CD4-positive, alpha-beta memory T cell (primary cell): ENCODE measurements at places on chromosomes 5 and 9. TPM values are rescaled to one million over a fixed set of nuclear protein-coding genes. Genes with fewer than 3 reads are reported as not detected.

Gene DNM1
- not detected for polyA plus RNA-seq

GRCh38 chr9:104986096-104986495, 58.1 kb upstream of the ABCA1 start:
- no peak for DNase-seq

Gene MSX2
- not detected for polyA plus RNA-seq

GRCh38 chr9:5971740-5972139, 43.7 kb downstream of the RANBP6 start:
- DNase-seq: no peak

Gene ZDHHC11B
- 0.75 TPM for polyA plus RNA-seq

Gene NINJ1
- polyA plus RNA-seq: 75.7 TPM

DNA sequence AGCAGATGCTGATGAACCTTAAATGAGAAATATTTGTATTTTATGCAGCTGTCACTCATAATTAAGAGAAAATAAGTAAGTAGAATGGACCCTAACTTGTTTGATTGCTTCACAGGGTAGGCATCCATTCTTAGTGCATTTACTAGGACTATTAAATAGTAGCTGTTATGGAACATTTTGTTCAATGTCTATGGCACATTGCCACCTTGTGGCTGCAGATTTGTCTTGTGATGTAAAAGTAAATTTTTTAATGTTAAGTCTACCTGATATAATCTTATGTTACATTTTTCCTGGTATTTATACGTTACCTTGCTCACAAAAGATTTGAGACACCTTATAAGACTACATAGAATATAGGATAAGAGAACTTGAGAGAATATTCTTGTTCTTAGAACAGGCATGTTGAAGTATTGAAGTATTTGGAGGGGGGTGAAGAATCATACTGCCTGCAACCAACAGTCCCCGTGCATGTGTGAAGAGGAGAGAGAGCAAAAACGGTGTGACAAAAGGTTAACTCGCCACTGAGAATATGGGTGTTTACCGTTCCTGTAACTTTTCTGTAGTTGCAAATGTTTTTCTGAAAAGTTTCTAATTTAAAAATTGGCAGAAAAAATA, 161.1 kb downstream of the MAST4 start:
- no peak for DNase-seq

DNA sequence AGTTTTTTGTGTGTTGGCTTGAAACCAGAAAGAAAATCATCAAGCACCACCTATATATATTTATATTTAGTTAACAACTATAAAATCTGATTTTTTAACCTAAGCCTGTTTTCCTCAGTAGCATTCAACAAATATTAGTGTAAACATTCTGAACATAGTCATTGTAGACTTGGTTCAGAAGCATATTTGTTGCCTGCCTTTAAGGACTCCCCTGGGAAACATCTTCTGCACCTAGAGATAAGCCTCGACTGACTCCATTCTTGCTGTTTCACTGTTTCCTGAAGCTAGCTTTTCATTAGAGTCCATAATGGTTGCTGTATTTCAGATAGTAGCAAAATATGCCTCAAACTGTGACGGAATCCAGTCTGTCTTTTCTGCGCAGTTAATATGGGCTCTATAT, 123.5 kb downstream of the TRIO start:
- DNase-seq: no peak

Gene TEX10
- 15.9 TPM for polyA plus RNA-seq

DNA sequence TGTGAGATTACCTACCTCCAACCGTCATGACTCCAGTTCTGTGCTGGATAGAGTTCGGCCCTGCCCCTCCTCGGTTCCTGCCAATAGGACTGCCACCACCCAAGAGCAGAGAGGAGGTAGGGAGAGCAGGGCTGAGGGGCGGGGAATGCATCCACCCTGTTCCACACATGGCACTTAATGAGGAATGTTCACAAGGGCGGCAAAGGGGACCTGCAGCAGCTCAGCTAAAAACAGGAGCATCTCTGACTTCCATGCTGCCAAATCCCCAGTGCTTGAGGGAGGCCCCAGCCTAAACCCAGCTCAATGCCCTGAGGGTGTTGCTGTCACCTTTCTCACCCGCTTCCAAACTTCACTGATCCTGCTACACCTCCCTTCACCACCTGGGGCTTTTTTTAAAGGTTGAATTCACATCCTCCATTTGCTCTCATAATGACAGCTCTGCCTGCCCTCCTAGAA, 7.8 kb upstream of the DELE1 start:
- no peak for DNase-seq

Gene ADAMTS13
- polyA plus RNA-seq: not detected

DNA sequence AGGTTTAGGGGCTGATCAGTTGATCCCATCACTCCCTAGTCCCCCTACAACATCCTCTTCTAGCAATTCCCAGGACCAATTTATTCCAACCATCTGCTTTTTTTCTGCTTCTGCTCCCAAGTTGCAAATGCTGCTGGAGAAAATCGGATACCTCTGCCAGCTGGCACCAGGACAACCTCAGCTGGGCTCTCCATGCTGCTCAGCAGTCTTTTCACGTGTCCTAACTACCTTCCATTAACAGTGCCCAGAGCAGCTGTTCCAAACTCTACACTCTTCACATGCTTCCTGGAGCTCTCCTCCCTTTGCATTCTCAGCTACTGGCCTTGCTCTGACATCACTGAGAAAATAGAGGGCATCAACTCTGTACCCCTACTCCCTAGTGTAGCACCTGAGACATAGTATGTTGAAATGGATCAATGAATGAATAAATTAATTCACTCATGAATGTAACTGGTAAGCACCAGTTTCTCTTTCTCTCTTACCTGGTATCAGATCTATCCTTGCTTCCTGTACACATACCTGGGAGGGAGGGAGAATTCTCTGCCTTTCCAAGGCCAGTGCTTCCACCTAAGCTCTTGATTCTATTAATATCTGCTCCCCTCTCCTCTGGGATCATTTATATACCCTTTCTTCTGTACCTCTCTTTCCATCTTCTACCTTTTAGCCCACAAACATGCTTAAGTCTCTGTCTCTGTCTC, 191.0 kb downstream of the RAB3C start:
- DNase-seq: no peak

GRCh38 chr5:6194261-6194875, 184.0 kb downstream of the MED10 start:
- no peak for DNase-seq

Gene FANCC
- 0.77 TPM for polyA plus RNA-seq
